Right hindlimb (tissue), 1 donor: ENCODE measurements at places on chromosomes 2 and 18.

DNA sequence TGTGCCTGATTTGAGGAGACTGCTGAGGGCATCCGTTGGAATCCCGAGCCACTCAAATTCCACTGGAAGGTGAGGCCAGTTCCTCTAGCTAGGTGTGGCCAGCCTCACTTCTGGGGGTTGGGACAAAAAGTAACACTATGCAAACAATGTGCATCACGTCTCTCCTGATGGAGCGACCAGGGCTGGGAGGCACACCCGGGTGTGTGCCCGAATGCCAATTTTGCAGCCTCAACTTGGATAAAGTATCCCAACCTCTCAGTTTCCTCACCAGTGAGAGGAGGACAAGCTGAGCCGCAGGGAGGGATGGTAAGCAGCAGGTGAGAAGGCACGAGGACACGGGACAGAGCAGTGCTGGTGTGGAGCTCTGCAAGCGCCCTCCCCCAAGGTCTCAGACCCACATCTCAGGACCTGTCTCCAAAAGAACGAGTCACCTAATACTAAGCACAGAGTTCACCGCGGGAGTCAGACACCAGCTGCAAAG lies 218.3 kb downstream of the HAUS1 start:
- DNase-seq, result no peak

DNA sequence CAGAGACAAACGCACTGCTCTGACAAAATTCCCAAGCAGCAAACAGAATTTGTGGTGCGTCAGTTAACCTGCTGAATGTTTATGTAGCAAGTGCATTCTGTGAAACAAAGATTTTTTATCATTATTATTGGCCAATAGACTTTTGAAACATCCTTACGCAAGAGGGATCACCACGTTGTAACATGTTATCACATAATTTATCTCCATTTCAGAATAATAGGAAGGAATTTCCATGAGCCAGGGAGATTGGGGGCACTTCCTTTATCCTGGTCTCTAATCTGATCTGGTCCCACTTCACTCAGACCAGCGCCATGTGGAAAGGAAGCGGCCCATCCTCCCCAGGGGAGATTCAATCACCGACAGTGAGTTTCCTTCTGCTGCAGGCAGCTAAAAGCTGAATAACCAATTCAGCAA lies 166.1 kb downstream of the PID1 start:
- DNase-seq, result no peak

DNA sequence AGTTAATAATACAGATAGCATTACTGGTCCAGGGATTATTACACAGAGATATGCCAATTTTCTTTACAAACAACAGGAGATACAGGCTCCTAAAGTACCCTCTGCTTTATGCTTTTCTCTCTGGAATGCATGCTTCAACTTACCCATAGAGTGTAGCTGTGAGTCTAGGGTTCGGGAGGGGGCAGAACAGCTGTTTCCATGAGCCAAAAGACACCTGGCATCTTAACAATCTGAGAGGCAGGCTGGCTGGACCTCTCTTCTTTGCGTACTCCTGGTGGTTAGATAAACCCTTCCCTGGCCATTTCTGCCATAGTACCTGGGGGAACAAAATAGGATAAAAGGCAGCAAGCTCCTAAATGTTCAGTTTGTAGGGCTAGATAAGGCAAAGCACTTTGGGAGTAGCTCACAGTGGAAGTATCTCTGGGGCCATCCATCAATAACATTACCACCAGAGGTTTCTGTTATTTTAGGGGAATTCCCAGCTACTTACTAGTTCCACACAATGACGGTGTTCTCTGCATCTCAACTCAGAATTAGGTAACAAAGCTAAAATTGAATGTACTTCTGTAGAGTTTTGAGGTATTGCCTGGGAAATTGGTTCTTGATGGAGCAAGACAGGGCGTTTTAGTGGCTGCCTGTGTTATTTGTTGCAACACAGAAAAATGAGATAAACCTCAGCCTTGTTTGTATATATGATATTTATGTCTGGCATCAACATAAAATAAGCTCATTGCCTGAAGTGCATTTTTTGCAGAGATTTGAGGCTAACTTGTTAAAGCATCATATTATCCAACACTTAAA lies 6.2 kb upstream of the CCDC85A start:
- no peak for DNase-seq

DNA sequence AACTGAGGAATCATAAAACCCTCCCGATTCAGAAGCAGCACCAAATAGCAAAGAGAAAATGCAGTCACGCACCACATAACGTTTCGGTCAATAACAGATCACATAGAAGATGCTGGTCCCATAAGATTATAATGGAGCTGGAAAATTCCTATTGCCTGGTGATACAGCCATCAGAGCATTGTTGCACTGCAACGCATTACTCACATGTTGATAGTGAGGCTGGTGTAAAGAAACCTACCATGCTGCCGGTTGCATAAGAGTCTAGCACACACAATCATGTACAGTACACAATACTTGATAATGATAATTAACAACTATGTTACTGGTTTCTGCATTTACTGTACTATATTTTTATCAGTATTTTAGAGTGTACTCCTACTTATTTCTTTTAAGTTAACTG lies 32.5 kb downstream of the RNF152 start:
- no peak for DNase-seq
